AG09319 (cell line): ENCODE measurements at places on chromosomes 12 and 14.
A peak's percentile ranks its signal among the peaks of the same experiment; 100 is the strongest.

DNA sequence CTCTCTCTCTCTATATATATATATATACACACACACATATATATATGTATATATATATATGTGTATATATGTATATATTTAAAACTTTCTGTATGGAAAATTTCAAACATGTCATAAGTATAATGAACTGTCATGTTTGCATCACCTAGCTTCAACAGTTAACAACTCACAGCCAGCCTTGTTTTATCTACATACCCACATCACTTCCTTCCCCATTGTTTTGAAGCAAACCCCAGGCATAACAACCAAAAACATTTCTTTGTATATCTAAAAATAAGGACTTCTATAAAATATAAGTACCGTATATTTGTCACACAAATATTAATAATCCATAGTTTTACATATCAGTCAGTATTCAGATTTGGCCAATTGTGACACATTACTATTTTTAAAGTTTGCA, 57.4 kb downstream of the PAPOLA start:
- DNase-seq = no peak

DNA sequence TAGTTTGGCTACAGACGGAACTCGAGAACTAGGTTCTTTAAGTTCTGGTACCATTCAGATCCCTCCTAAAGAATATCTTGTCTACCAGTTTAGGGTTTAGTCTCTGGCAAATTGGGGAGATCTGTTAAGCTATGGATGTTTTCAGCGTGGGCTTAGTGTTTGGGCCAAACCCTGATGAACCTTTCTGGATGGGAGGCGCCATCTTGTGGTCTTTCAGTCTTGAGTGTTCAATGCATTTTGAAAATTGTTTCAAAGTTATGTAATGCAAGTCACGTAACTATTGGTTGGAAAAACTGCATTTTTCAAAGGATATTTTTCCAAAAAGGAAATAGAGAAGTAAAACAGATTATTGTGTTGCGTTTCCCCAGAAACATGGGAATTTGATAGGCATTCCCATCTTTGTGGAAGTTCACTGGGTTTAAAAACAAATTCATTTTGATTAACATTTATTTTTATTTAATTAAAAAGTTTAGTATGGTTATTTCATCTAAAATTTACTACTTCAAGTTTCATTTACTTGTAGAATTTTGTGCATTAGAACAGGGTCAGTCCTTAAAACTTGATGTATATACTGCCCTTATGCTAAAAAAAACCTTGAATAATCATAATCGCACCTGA, 169.0 kb downstream of the PRIMA1 start:
- DNase-seq = peak; percentile 12

- no peak for DNase-seq
Measured at GRCh38 chr14:81525129-81525528, 8.5 kb downstream of the SEL1L start.

GRCh38 chr12:32418903-32419519, 19.7 kb downstream of the FGD4 start:
- no peak for DNase-seq

DNA sequence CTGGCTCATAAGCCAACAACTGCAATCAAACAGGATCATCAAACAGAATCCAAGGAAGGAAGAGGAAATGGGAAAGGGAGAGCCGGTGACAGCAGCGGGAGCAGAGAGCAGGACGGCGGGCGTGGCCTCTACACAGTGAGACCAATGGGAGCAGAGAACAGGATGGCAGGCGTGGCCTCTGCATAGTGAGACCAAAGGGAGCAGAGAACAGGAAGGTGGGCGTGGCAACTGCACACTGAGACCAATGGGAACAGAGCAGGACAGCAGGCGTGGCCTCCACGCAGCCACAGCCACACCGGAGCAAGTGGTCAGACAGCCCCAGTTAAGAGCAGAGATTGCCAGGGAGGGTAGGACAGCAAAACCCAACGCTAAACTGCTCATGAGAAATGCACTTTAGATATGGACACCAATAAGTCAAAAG, 16.4 kb downstream of the LRCOL1 start:
- peak; percentile 74 for DNase-seq

DNA sequence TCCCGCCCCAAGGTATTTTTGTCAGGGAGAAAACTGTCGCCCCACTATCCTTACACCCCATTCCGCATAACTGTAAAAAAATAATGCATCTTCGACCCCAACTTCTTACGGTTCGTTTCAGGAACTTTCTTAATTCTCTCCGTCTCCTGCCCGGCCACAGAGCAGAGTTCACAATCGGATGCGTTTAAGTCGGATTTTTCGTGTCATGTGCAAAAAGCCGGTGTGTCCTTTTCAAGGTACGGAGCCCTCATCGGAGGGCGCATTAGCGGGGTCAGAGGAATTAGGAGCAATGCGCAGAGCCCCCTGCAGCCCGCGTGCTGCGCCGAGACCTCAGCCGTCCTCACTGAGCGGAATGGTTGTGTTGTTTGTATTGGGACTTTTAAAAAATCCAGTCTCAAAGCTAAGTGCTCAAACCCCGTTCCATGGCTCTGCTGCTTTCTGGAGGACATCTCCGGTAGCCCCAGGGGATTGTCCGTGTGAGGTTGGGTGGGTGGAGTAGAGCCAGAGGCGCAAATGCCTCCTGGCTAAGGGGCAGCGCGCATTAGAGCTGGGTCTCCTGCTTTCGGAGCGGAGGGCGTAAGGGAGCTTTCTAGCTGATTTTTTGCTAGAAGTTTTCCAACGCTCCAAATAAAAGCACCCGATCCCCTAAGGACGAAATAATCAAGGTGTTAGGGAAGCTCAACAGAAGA, 3.9 kb upstream of the GSC start:
- DNase-seq = no peak

- DNase-seq = no peak
Measured at GRCh38 chr14:37977481-37977880, 230.2 kb upstream of the SSTR1 start.

GRCh38 chr14:105487449-105487985, 831 bp downstream of the CRIP1 start:
- DNase-seq = no peak

GRCh38 chr12:121250359-121250758, 40.4 kb downstream of the P2RX4 start:
- DNase-seq = no peak

- DNase-seq = no peak
Measured at GRCh38 chr14:23009483-23009938, 432 bp downstream of the C14orf93 start.

GRCh38 chr12:103518899-103519298, 23.1 kb upstream of the C12orf42 start:
- no peak for DNase-seq

- no peak for DNase-seq
Measured at GRCh38 chr12:114431902-114432301, 26.0 kb upstream of the TBX5 start.

DNA sequence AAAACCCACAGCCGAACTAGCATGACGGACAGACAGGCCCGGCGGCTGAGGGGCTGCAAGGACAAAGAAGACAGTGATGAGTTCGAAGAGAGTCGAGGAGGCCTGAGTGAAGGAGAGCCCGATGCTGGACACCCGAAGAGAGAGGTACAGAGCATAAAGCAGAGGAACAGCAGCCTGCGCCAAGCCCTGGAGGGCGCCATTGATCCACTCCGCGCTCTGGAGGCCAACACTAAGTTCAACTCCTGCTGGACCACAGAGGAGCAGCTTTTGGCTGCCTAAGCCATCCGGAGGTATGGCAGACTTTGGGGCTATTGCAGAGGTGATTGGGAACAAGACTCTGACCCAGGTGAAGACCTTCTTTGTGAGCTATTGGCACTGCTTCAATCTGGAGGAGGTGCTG, 7.8 kb upstream of the PLXNC1 start:
- DNase-seq = no peak

GRCh38 chr12:108888031-108888430, 8.1 kb downstream of the DAO start:
- no peak for DNase-seq

DNA sequence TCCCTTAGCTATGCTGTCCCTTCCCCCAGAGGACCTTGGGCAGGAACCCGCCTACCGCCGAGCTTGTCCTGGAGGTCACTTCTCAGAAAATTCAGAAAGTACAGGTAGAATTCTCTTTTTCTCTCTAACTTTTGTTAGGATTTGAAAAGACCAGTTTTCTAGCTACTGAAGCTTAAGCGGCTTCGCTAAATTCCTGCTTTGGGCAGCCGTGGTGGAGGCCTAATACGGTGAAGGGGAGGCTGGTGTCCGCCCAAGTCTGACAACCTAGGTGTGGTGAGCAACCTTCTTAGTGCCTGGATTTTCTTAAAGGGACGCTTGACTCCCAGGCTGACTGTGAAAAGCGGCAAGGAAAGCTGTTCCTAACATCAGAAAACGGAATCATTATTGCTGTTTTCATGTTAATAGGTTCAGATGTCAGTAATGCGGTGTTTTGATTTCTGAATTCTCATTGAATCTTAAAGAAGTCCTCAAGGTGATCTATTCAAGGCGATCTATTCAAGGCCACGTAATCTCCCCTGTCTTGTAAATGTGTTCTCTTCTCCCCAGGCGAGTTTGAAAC, 835 bp downstream of the FGD4 start:
- no peak for DNase-seq

DNA sequence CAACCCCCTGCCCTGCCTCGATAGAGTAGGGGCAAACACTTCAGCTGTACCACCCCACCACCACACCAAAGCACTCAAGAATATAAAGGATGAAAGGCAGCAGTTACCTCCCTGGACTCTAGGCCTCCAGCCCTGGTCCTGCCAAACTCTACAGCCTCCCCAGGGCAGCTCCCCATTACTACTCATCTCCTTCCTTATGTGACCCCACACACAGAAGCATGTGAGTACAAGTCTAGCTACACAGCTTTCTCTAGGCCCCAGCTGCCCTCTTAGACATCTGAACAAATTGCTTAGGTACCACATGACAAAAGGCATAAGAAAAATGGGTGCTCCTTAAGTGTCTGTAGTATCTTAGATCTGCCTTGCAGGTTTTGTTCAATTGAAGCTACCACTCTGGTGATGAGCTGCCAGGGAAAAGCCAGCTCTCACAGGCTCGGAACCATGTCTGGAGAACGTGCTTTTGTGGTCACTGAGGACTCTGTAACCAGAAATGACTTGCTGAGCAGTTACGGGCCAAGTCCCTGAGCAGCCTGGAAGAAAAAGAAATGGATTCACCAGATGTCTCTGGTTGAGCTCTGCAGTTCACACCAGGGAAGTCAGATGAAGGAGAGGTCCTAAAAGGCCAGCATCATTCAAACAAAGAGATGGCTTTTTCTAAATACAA, 32.8 kb downstream of the FMNL3 start:
- no peak for DNase-seq

DNA sequence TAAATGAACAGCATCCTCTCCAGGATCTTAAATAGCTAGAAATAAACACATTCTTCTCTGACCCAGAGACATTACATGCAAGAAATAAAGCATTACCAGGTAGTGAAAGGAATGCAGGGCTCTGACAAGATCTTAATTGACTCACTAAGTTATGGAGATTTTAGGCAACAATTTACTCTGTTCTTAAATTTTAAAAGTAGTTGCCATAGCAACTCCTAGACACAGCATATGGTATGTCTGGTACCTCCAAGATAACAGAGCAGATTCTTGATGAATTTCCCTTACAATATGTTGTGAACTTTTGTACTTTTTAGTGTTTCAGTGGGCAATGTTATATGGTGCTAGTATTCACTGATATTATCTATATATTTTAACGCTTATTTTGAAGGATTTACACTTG, 76.7 kb upstream of the G2E3 start:
- DNase-seq = no peak

- no peak for DNase-seq
Measured at GRCh38 chr12:55683676-55684075, 24.0 kb downstream of the ITGA7 start.

DNA sequence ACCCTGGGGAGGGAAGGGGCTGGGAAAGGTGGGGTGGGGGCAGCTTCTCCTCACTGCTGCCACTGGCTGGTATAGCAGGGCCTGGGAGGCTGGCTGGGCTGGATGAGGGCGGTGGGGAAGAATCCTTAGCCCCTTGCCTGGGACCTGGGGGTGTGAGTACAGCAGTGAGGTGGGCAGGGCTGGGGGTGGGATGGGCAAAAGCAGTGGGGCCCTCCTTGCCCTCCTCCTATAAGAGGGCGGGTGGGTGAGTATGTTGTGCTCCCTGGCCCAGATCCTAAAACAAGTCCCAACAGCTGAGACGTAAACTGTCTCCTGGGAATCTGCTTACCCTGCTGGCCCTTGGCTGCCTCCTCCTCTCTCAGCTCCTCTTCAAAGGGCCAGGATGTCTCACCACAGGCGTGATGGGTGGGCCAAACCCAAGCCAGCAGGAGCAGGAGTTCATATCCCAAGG, 2.2 kb downstream of the NCKAP5L start:
- no peak for DNase-seq

DNA sequence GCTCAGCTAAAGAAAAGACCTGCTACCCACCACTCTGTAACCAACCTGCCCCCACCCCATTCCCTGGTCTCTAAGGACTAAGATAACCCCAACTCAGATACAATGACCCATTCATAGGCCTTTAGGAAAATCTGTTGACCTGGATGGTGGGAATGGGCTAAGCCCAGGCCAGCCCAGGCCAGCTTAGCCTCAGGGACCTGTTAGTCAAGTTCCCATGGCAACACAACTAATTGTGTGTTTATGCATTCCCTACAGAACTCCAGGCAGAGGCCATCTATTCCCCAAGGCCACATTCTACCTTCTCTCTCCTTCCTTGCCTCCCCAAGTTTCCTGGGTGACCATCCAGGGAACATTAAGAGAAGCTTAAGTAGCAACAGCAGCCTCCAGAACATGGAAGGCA, 16.1 kb upstream of the KRT8 start:
- no peak for DNase-seq

- peak; percentile 4 for DNase-seq
Measured at GRCh38 chr12:95663525-95663924, 112.2 kb upstream of the USP44 start.

GRCh38 chr12:68189821-68190242, 30.3 kb upstream of the IFNG start:
- DNase-seq = no peak

DNA sequence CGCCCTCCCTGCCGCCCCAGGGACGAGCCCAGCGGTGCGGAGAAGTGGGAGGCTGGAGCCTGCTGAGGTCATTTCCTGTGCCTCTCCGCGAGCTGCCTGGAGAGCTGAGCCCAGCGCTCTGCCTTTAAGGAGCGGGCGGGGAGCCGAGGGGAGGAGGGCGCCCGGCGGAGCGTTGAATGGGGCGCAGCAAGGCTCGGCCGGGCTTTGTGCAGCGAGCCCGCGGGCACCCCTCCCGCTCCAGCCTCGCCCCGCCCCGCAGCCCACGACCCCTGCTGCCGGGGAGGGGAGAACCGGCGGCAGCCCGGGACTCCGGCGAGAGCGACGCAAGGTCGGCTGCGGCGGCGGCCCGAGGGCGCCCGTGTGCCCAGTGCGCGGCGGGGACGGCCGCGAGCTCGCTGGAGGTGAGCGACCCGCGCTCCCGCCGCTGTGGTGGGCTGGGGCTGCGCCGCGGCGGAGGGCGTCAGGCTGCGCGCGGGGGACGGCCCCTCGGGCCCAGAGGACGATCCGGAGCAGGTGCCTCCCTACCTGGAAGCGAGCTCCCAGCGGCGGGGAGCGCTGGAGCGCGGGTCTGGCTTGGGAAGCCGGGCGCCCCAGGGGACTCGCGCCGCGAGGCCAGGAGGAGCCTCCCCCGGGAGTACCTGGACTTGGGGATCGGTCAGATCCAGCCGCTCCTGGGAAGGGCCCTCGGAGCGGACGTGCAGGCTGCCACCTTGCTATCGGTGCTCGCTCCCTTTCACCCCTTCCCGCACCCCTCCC, at the start of gene PLEKHH1:
TSS of gene PLEKHH1 (plus strand) at position 293 of the 756 bp plus-strand sequence. CDS start 8,578 bp downstream, outside the sequence.
- peak; percentile 16 for DNase-seq
